ENCODE measurements at places on chromosomes 6 and 20.
A peak's percentile ranks its signal among the peaks of the same experiment; 100 is the strongest.

DNA sequence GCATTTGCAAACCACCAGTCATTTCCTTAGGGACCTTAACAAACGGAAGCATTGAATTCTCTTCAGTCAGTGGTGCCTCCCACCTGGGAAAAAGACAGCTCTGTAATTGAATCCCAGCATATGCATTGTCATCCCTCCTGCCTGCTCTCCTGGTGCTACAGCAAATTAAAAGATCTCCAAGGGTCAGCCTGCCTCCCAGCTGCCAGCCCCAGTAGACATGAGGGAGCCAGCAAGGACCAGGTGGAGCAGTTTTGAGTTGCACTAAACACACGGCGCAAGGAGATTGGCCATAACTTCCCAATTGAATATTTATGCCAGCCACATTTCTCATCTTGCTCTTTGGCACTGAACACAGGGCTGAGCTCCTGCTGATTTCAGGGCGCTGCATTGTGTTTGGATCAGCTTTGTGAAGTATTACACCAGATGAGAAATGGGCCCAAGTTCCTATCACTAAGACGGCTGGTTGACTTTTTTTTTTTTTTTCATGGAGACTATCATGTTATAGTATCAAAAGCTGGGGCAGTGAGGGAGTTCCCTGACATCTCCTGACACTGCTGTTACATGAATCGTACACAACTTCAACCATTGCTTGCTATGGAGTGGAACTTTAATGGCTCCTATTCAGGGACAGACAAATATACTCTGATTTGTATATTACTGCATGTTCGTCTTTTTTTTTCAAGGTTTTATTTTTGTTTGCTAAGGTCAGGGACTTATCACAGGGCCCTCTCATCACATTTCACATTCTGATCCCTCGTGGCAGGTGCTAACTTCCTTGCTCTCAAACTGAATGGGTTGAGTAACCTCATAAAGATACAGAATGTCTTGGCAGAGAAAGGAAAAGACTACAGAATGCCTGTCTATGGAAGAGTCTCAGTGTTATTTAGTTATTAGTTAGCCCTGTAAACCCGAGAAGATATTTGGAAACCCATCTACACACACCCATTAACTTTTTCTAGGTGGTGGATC is 191.1 kb downstream of the EYA4 start:
- DNase-seq = peak; percentile 12

DNA sequence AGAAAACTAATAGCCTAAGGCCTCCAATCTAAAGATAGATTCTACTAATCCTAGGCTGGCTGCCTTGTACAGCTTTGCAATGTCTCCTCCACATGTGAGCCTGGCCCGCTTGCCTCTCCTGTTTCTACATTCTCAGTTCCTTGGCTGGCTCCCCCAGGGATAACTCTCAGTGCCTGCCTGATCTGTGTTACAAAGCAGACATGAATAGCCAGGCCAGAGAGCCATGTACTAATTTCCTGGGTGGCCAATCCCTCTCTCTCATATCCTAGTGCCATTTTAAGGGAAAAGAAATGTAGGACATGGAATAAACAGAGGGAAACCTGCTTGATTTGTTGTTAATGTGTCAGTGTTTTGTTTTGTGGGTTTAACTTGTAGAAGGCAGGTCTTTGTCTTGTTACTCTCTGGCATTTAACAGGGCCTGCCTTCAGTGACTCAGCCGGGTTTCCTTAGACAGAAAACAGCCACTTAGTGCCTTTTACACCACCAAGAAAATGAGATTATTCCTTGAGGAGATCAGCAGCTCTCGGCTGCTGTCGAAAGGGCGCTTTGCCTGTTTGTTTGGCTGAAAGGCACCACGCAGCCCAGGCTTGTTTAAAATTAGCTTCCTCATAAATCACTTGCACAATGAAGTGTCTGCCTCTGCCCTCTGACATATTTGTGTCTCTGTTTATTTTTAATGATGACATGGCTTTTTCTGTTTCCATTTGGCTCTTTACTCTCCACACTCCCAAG is 702.7 kb downstream of the MAFB start:
- peak; percentile 58 for DNase-seq

GRCh38 chr6:42367353-42368011 is 84.2 kb downstream of the TRERF1 start:
- DNase-seq = no peak

DNA sequence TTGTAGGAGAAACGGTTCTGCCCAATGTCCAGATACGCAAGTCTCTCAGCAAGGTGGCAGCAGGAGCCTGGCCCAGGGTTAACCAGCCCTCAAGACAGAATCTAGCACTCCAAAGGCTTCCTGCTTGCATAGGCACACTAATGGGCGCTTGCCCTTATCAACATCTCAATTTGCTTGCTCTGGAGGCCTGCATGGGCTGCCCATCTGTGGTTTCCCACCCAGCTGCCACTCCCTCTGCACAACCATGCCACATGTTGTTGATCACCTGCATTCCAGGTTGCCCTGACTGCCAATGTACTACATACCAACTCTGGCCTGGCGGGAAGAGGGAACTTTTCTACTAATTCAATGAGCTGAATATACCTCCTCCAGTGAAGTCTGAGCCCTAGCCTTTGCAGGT is 74.6 kb downstream of the ATG5 start:
- no peak for DNase-seq

DNA sequence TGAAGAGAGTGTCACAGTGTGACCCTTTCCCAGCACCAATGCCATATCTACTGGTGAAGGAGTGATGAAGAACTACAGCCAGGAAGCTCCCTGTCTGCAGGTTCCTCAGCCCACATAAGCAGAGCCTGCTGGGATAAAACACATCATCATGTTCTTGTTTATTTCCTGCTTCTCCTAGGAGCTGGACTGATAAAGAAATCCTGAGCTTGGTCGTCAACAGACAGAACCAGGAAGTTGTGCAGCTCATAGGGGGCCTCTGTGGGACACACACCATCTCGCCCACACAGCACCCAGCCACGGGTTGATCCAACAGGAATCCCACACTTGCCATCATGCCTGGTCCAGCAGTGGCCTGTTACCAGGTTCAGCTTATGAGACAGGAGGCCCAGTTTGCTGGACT is 2.8 kb upstream of the CSTL1 start:
- DNase-seq = no peak

GRCh38 chr6:10383331-10384090 is 31.4 kb downstream of the TFAP2A start:
- DNase-seq = no peak

GRCh38 chr20:12152996-12153395 is 235.3 kb downstream of the BTBD3 start:
- DNase-seq = peak; percentile 90

DNA sequence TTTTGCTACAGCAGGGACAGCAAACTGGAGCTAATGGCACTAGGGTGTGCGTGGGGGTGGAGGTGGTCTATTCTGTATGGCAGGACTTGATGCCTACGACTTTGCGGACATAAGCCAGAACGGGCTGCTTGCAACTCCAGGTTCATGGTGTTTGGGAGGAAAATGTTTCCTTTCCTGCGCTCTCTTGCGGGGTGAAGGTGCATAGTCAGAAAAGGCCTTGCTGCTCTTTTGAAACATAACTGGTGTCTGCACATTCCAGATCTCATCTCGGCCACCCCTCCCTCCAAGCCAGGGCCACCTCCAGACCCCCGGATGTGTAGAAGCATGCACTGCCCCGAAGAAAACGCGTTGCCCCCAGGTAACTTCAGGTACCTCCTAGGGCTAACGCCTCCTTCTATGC is 8.1 kb downstream of the FOXA2 start:
- no peak for DNase-seq

- DNase-seq = no peak
Measured at GRCh38 chr6:149754548-149754947, 5.0 kb downstream of the PCMT1 start.

- peak; percentile 55 for DNase-seq
Measured at GRCh38 chr6:21679761-21680265, 86.3 kb downstream of the SOX4 start.

GRCh38 chr20:63032861-63033793 is 26.4 kb upstream of the BHLHE23 start:
- DNase-seq = no peak
